ENCODE measurements at places on chromosomes 4 and X.
A peak's percentile ranks its signal among the peaks of the same experiment; 100 is the strongest.

GRCh38 chr4:70855464-70855863, 15.8 kb upstream of the GRSF1 start:
- no peak for DNase-seq

- no peak for DNase-seq
These were observed 26.1 kb downstream of the IGSF1 start for GRCh38 chrX:131262738-131263679.

- peak; percentile 86 for DNase-seq
These were observed 146.7 kb upstream of the VEGFC start for GRCh38 chr4:176939445-176939844.

GRCh38 chrX:107601326-107601725, 27.0 kb upstream of the PRPS1 start:
- no peak for DNase-seq

Measured in skeletal muscle cell (primary cell).